ENCODE measurements at places on chromosomes 4 and X.
A peak's percentile ranks its signal among the peaks of the same experiment; 100 is the strongest.

DNA sequence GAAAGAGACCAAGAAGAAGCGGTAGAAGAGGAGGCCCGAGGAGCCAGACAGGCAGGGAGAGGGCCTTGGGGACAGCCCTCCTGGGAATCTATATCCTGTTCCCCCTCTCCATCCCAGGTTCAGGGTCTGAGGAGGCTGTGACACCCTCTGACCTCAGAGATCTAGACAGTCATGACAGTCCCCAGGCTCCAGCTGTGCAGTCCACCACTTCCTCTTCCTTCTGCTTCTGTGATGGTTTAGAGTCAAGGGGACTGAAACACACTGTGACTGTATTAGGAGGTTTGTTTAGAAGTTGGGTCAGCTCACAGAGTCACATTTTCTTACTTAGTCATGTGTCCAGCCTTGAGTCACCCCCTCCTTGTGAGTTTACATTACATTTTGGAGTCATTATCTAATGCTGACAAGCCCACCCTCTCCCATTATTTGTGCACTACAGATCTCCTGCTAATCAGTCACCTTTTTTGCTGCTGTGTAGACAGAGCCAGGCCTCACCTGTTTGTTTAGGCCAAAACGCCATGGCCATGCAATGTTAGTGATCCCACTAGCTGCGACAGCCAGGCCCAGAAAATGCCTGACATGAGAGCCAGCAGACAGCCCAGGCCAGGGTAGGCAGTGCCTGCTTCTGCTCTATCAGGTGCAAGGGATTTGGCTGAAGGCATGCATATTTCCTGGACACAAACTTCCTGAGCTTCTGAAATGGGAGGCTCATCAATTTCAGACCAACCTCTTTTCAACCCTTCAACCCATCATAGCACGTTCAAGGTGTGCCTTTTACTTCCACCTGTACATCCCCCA, 26.0 kb downstream of the MANBA start:
- peak; percentile 21 for DNase-seq

- DNase-seq = no peak
Measured at GRCh38 chr4:184476695-184477094, 2.3 kb upstream of the IRF2 start.

DNA sequence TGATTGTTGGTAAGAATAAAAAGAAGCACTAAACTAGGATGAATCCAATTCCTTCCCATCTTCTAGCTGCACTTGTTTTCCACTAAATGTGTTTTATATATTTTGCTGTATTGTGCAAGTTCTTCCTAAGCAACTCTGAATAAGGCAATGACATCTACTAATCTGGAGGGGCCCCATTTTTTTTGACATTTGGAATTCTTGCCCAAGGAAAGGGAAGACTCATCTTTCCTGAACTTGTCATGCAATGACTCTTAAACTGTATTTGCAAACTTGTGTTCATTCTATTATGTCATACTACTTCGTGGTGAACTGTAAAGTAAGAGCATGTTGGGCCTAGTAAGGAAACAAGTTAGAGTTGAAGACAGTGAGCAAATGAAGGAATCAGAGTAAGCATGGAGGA, 45.9 kb downstream of the FREM3 start:
- DNase-seq = no peak

- DNase-seq = no peak
Measured at GRCh38 chrX:119647552-119648420, 41.6 kb upstream of the NKRF start.

- DNase-seq = no peak
Measured at GRCh38 chr4:63898961-63899360, 510.3 kb downstream of the TECRL start.

GRCh38 chr4:129672941-129673340, 577.0 kb downstream of the C4orf33 start:
- DNase-seq = no peak

- DNase-seq = no peak
Measured at GRCh38 chr4:47643845-47644244, 158.8 kb downstream of the ATP10D start.

GRCh38 chrX:77060572-77060971, 386.6 kb upstream of the FGF16 start:
- no peak for DNase-seq

- DNase-seq = no peak
Measured at GRCh38 chrX:21656587-21657317, 1.4 kb downstream of the KLHL34 start.

- no peak for DNase-seq
Measured at GRCh38 chrX:101925733-101926132, 6.1 kb downstream of the ZMAT1 start.

DNA sequence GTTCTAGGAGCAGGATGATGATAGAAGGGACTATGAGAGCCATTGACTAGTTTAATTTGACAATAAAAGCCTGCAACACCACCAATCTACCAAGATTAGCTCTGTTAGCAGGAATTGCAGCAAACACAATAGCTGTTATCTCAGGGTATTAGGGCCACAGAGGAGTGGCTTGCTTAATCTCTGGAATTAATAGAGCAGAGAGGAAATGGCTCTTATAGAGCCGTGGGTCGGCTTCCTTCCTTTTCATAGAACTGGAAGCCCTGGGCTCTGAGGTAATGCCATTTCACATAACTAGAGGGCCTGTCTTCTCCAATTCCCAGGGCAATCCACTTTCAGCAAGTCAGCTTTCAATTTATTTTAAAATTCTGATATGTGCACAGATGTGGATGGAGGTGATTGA, 83.0 kb downstream of the MAMLD1 start:
- no peak for DNase-seq

DNA sequence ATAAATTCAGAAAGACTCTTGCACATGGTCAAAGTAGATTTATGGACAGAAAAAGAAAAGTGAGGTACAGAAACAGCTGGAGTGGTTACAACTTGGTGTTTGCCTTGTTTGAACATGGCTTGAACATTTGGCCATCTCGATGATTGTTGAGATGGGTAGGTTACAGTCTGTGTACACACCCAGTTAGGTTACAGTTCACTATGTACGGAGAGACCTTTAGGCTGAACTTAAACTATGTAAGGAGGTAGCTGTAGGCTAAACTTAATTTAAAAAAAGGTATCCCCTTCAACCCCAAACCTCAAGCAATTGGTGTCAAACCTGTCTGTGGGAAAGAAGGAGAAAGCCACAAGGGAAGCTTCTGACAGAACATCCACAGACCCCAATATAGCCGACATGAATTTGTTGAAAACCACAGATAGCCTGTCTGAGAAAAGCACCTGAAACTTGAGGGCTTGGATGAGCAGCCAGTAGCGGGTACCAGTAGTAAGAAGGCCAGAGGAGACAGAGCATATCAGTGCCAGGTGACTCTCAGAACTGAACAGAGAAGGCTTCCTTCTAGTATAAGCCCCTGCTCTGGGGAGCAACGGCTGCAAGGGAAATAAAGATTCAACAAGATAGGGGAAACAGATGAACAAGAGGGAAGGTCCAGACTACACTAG, 247.9 kb upstream of the GALNTL6 start:
- no peak for DNase-seq

DNA sequence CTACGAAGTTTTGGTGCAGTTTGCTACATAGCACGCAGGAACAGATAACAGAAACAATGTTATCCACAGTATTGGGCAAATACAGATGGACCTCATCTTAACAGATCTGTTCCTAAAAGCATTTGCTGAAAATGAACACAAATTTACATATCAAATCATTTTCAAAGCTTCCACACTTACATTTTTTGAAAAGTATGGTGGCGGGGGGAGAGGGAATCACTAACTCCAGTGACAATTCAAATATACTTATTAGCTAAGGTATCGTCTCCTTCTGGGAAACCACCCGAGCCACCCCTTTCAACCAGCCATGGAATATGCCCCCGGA, 175.0 kb downstream of the NSUN7 start:
- no peak for DNase-seq

DNA sequence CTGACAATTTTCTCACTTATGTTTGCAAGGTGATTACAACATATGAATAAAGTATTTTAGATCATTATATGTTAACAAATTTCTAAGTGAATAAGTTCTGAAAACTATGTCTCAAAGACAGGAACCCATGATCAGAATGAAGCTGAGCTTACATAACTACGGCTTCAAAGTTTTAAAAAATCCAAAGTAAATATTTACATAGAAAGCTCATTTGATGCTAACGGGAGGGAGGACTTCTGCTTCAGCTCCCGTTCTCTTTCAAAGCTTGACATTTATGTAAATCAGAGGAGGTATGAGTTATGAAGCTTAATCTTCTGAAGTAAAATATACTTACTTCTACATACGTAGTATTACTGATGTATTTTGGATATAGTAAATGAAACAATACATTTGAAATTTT, 72.9 kb upstream of the PDLIM3 start:
- no peak for DNase-seq

- DNase-seq = peak; percentile 84
Measured at GRCh38 chr4:147103403-147103946, 157.8 kb upstream of the TTC29 start.

DNA sequence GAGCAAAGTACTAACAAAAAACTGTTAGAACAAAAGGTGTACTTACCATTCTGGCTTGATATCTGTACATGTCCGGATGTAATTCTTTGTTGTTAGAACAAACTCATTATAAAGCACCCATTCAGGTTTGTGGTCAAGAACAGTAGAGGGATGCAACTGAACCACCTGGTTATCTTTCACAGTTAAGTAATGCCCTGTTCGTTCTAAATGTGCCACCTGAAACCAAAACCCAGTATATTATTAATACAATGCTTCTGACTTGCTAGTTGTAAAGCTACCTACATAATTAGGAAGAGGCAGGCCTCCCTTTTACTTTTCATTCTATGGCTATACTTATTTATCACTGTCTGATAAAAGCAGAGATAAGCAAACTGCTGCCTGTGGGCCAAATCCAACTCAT, 54.8 kb downstream of the DHX15 start:
- DNase-seq = no peak

GRCh38 chrX:30008031-30008430, 207.3 kb upstream of the MAGEB2 start:
- no peak for DNase-seq

DNA sequence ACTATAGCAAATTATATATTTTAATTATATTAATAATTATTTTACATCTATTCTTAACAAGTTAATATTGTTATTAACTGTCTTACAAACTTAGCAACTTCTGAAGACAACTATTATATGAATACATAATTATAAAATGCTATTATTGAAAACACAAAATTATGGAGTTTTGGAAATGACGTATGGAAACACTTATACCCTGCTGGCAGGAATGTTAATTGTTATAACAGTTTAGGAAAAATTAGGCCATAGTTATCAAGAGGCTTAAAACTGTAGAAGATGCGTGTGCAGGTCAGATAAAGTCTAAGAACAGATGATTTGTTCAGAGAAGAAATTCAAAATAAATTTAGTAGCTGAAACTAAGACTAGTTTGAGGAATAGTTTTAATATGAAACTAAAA, 211.7 kb downstream of the FAT4 start:
- no peak for DNase-seq

DNA sequence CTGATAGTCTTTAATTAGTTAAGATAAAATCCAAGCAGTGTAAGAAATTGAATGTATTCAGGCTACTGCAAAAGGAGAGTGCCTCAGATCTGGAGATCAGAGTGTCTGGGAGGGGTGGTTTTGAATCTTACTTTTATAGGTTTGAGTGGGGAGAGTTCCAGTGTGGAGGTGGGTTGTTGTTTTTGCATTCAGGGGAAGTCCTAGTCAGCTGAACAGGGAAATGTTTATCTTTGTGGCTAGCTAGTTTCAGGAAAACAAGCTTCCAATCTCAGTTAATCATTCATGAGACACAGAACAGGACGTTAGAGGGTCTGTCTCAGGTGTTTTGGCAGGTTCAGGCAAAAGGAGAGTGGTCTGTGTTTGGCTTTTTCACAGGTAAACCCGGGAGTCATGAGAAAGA, 26.0 kb downstream of the ZNF81 start:
- no peak for DNase-seq

DNA sequence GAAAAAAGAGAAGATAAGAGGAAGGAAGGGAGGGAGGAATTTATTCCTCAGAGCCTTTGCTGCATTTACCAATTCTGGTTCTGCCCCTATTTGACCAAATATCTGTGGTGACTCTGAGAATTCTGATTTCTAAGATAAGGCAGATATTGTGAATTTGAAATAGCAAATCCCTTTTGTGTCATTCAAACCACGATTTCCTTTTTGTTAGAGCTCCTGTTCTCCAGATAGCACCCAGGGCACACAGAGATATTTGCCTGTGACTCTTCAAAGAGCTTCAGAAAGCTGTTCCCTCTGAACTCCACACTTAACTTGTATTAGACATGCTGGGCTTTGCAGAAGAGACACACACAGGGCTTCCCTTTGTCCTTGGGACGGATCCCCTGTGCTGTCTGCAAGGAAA, 272.2 kb downstream of the DHRSX start:
- DNase-seq = no peak

DNA sequence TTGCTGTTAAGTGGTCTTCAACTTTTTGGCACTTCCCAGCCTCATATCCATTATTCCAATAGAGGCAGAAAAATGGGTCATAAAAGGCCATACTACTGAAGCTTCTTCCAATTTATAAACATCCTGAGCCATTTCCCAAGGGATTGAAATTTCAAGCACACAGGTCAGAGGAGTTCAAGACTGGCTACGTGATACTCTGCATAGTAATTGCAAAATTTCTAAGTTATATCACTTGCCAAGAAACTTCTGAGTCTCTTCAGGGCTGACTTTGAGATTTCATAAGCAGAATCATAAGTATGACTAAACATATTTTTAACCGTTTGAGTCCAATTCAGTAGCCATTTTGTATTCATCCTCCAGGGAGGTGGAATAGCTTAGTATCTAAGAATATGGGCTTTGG, 75.6 kb upstream of the RXFP1 start:
- no peak for DNase-seq

DNA sequence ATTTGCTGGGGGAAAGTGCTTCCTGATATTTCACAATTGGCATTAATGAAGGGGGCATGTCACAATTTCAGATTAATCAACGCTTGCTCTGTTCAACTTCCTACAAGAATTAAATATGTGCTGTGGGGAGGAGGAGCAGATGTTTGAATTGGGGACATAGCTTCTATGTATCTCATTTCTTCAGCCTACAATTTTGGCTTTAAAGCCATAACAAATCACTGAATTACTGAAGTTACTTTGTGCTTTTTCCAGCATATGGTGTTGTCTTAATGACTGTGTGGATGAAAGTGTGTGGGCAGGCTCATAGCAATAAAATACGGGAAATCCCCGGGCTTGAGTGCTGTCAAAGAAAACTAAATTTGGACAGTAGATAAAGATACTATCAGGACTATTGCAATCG, 813 bp downstream of the TLR7 start:
- DNase-seq = no peak

- DNase-seq = peak; percentile 31
Measured at GRCh38 chrX:1491851-1492349, 39.2 kb upstream of the ASMTL start.

DNA sequence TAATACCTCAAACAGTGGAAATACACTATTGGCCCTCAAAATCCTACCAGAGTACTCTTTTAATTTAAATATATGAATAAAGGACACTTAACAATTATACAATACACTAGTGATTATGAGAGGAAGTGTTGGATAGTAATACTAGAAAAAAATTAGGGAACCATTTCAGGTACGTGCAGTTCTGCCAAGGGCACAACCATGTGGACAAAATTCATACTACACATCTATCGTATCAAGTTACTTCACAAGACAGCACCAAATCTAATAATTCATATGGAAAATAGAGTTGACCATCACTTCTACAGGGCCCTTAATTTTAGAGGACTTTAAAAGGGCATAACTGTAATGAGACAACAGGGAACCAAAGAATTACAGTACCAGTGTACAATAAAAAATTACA, 69.2 kb upstream of the ZCCHC13 start:
- no peak for DNase-seq
